ENCODE measurements at places on chromosomes 16 and 17.

DNA sequence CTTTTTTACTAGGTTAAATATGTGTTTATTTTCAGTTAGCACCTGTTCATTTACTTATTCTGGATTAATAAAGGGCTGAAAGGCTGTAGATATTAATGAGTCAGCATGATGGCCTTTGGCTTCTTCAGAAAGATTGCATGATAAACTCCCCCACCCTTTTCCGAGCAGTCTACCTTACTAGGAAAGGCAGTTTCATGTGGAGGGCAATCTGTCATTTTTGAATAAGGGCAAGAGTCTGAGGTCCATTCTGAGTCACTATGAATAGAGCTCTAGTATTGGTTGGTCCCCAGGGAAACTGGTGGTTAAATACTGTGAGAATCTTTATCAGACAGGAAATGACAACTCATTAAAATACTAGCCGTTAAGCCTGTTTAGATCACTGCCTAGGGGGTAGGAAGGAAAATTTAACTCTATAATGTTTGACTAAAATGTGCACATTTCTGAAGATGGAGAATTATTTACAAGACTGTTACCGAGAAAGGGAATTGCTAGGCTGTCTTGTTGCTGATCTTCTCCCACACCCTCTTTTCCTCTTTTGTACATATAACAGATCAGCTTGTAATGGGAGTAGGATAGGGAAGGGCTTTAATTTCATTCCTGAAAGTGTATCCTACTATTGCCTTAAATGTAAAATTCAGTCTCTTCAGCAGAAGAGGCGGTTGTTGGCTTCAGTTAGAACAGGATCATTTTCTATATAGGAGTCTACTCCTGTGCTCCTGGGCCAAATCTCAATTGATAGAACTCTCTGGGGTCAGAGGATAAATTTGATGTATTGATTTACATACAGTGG lies 63.3 kb downstream of the TUBD1 start:
- DNase-seq = peak; percentile 98

GRCh38 chr16:24013054-24013636 lies 177.4 kb downstream of the PRKCB start:
- DNase-seq = no peak

GRCh38 chr16:83928341-83929055 lies 24.5 kb upstream of the OSGIN1 start:
- no peak for DNase-seq

DNA sequence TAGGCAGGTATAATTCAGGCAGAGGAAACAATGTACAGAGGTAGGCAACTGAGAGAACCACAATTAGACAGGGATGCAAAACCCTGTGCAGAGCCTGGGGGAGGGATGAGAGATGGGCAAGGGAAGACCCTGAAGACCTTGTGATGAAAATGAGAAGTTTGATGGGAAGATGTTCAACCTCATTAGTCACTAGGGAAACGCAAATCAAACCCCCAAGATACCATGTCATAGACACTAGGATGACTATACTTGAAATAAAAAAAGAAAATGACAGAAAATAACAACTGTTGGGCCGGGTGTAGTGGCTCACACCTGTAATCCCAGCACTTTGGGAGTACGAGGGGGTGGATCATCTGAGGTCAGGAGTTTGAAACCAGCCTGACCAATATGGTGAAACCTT lies 813.1 kb downstream of the CDH11 start:
- no peak for DNase-seq

- DNase-seq = no peak
Observed at GRCh38 chr17:64689106-64689505, 27.0 kb upstream of the SMURF2 start.

DNA sequence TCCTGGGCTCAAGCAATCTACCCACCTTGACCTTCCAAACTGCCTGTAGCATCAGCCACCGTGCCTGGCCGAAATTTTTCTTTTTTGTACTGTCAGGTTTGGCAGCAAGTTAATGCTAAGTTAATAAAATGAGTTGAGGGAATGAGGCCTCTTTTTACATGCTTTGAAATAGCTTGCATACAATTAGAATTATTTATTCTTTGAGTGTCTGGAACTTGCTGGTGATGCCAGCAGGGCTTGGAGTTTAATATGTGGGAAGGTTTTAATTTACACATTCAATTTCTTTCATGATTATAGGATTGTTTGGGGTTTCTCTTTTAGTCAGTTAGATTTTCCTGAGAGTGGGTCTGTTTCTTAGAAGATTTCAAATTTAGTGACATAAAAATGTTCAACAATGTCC lies 31.2 kb upstream of the MSI2 start:
- no peak for DNase-seq

GRCh38 chr17:48013876-48014594 lies 23.6 kb downstream of the COPZ2 start:
- DNase-seq = no peak

Measured in Kasumi-1 (cell line).